ENCODE measurements at places on chromosomes 5 and 9.

DNA sequence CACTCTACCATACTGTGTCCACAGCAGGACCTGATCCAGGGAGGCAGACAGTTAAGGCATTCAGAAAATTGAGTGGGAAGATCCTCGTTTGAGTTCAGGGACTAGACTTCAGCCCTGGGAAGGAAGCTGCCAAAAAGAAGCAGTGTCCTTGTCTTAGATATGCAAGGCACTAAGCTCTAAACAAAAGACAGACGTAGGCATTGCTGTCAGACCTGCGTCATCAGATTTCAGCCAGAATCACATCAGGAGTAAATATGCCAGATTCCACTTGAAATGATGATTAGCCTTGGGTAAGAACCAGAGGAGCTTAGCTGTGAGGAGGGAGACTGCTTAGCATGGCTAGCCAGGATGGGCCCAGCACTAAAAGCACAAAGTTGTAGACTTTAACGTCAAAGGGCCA is 56.7 kb downstream of the MAMDC2 start:
- no peak for DNase-seq

- no peak for DNase-seq
Measured at GRCh38 chr9:123421186-123421585, 65.2 kb downstream of the CRB2 start.

DNA sequence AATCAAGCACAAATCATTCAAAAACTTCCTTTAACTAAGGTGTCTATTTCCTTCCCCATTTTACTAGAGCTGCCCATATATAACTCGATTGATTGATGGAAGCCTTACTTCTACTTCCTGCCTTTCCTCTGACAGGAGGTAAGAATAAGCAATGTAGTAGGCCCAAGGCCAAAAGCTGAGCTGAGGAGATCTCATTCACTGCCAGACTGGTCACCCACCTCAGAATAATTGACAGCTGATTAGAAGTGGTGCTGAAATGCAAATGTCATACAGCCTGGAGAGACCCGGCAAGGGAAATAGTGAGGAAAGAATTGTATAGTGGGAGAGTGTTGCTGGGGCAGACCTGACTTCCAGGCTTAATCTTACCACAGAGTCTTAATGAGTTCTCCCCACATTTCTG is 239.9 kb downstream of the SAXO1 start:
- DNase-seq = no peak

- no peak for DNase-seq
Measured at GRCh38 chr5:34501016-34501415, 155.1 kb upstream of the RAI14 start.

GRCh38 chr9:72763022-72763421 is 189.8 kb downstream of the ALDH1A1 start:
- DNase-seq = no peak

DNA sequence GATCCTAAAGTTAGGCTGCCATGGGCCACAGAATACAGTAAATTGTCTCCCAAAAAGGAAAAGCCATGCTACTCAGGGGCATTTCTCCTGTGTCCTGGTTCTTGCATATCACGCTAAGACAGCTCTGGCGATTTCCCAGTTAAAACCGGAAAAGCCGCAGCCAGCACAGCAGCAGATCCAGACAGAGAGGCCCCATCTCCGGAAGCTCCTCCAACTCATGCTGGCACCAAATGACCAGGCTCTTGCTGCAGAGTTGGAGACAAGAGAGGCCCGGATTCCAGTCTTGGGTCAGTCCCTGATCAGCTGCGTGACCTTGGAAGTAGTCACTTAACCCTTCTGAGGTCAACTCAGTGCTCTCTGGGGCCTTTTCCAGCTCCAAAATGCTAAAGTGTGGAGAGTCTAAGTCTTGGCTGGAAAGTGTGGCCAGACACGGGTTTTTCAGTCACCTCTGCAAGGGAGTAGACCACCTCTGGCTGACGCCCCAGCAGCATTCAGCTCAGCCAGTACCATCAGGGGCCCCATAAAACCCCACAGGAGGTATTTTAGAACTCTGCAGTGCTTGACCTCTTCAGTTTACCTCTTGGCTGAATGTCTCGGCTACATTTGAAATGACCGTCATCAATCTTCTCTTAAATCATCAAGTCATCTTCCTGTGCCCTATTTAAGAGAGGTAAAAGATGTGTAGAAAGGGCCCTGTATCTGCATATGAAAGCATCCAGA is 16.2 kb downstream of the GDNF start:
- no peak for DNase-seq

DNA sequence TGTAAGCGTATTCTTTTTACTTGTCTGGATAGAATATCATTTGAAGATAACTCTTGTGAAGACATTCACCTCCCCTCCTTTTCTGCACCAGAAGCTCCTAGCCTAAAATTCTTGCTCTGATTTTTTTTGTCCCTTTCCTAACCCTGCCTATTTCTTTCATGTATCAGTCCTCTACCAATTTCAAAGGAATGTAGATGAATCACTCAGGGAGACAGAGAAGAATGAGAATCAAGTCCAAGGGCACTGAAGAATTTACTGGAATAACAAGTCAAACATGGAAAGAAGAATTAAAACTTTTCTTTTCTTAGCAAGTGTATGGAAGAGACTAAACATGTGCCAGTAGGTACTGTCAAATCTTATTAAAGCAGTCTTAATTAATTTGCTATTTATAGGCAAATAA is 618.7 kb downstream of the DNAH5 start:
- DNase-seq = no peak

- no peak for DNase-seq
Measured at GRCh38 chr5:116563736-116564308, 10.8 kb downstream of the SEMA6A start.

- DNase-seq = no peak
Measured at GRCh38 chr9:15306068-15306756, 804 bp downstream of the TTC39B start.

DNA sequence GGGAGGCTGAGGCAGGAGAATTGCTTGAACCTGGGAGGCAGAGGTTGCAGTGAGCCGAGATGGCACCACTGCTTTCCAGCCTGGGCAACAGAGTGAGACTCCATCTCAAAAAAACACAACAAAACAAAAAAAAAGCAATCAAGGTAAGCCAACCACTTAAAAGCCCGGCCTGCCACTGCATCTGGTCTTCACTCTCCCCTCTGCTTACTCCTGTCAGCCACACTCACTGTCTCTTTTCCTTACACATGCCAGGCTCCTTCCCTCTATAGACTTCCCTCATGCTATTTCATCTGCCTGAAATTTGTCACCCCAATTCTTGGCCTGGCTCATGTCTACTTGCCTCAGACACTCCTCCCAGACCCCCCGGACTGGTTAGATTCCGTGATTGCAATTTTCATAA is 17.6 kb upstream of the LIFR start:
- no peak for DNase-seq

GRCh38 chr5:124576848-124577409 is 169.5 kb downstream of the ZNF608 start:
- no peak for DNase-seq

DNA sequence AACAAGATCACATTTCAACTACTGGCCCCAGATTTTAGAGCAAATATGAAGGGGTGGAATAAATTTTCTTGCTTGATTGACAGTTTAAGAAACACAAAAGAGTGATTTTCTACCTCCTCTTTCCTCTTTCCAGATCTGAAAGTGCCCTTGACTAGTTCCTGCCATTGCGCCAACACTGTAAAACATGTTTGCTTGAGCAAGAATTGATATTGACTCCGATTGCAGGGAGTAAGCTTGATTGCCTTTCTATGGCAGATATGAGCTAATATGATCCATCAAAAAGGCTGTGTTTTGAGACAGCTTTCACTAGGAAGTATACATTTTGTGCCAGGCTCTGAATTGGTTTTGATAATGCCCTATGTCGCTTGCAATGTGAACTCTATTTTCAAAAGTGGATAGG is 508.8 kb downstream of the SEMA5A start:
- no peak for DNase-seq

- no peak for DNase-seq
Measured at GRCh38 chr9:137056739-137057415, 3.0 kb upstream of the ENTPD2 start.

DNA sequence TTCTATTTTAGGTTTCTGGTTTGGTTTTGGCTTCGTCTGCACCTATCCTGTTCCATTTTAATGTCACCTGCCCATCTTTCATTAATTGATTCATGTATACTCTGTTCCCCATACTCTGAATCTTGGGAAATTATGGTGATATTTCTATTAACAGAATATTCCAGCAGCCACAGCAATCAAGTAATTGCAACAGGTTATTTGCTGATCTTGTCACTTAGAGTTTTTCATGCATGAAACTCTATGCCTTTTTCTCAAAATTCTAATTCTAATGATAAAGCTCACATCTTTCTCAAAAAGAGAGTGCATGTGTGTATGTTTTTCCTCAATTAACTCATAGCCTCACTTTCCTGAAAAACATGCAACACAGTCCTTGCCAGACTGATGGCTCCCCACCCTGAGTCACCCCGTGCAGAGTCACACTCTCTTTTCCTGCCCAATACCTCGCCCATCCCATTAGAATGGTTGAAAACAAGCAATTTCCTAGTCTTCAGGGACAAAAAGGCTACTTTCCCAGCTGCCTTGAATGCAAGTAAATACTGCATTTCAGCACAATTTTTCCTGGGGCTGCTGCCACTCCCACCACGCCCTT is 15.6 kb downstream of the GFRA3 start:
- no peak for DNase-seq

- DNase-seq = no peak
Measured at GRCh38 chr5:55636683-55637082, 75.4 kb downstream of the SLC38A9 start.

DNA sequence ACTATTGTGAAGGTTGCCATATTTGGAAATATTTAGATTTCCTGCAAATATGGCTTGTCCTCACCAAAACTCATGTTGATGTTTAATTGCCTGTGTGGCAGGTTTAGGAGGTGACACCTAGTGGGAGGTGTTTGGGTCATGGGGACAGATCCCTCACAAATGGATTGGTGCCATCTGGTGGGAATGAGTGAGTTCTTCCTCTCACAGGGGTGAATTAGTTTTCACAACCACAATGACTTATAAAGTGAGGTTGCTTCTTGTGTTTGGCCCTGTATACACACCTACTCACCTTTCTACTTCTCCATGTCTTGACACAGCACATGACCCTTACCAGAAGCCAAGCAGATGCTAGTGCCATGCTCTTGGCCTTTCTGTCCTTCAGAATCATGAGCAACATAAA is 41.1 kb downstream of the ISOC1 start:
- no peak for DNase-seq

GRCh38 chr5:31433229-31433628 is 98.7 kb downstream of the DROSHA start:
- no peak for DNase-seq

DNA sequence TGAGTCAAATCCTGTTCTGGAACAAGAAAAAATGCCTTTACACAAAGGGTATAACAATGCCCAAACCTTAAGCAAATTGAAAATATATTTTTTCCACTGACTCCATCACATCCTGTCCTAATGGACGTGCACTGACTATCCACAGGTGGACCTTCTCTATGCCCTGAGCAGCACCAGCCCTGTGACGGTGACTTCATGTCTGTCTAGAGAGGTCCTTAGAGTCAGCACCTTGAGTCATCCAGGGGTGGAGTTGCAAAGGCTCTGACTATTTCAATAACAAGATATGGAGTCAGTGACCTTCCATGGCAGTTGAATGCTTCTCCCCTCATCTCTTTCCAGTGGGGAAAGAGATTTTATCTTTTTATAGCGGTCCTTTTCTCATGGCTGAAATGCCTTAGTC is 78.0 kb downstream of the YIPF5 start:
- DNase-seq = no peak

DNA sequence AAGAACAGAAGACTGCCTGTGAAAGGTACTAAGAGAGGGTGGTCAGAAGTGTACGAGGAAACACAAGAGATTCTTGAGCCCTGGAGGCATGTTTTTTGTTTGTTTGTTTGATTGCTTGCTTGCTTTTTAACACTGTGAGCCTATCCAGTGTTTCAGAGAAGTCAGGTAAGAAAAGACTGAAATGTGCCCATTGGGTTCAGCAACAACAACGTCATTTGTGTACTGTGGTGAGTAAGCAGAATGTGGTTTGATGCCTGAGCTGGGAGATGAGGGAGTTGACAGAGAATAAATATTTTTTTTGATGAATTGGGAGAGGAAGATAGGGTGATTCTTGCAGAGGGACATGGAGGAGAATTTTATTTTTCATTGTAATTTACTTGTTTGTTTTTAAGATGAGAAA is 73.1 kb downstream of the RPS23 start:
- no peak for DNase-seq

DNA sequence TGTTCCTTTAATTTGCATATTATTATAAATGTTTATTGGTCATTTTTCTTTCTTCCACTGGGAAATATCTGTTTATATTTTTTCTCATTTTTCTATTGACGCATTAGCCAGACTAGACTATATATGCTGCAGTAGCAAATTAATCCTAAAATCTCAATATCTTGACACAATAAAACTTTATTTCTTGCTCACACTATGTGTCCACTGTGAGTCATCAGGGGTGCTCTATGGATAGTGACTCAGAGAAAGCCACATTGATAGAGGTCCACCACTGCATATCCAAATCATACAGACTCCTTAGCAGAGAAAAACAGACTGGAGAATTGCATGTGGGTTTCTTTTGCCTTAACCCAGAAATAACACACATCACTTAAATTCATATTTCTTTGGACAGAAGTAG is 20.8 kb downstream of the OR1L3 start:
- no peak for DNase-seq

- no peak for DNase-seq
Measured at GRCh38 chr5:79318935-79319614, 83.1 kb downstream of the JMY start.

DNA sequence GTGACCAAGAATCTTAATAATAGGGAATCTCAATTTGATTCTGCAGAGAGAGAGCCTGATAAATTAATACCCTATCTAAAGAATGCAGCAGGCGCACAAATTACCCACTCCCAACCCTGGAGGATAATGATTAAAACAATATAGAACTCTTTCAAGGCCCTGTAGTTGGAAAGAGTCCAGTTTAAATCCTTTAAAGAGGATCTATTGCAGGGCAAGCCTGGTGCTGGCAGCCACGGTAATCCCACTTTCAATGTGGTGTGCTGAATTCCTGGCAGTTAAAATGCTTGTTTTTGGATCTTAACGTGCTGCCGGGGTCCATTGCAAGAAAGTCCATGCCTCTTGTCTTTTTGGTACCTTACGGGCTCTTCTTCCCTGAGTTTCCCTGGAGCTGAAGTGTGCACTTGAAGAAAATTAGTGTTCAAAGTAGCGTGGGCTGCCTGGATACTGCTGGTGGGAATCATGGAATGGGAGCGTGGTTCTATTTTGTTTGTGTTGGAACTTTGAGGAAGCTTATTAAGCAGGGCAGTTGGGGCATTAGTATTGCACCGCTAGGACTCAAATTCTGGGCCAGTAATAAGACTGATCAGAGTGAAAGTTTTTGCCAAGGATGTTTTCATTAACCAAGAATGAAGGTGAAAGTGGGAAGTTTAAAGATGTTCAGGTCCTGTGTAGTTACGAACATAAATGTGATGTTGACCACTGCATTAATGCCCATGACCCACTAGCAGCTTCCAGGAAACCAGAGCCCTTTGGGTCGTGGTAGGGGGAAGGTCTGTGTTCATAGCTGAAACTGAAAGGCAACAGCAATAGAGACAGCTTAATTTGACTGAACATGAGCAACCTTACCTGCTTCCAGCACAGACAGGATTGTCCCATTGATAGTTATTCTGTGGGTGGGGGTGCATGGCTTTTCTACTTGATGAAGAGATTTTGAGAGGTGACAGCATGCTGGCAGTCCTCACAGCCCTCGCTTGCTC is 20.8 kb downstream of the MARCHF6 start:
- no peak for DNase-seq

All from activated CD4-positive, alpha-beta T cell treated with anti-CD3 and anti-CD28 coated beads for 24 hours (primary cell).